ENCODE measurements at places on chromosomes 4 and X. TPM values are rescaled to one million over a fixed set of nuclear protein-coding genes. Genes with fewer than 3 reads are reported as not detected.

The CTAG1A gene
- total RNA-seq: not detected

The PTTG2 gene
- not detected for total RNA-seq

The PABPC4L gene
- total RNA-seq: 0.11 TPM

The SNX12 gene
- 94.2 TPM for total RNA-seq

The MPP1 gene
- total RNA-seq: 7.9 TPM

The MAGEA10 gene
- 0.13 TPM for total RNA-seq

The AMOT gene
- total RNA-seq: 11.2 TPM

The DOCK11 gene
- total RNA-seq: 5.9 TPM

The PRRG3 gene
- total RNA-seq: not detected

The HSFX2 gene
- total RNA-seq: not detected

The RAB40A gene
- 0.05 TPM for total RNA-seq

The FGG gene
- 0.45 TPM for total RNA-seq

The IL1RAPL1 gene
- total RNA-seq: 0.53 TPM

The COL4A6 gene
- not detected for total RNA-seq

The FUNDC1 gene
- 27.2 TPM for total RNA-seq

The TLR7 gene
- total RNA-seq: not detected

The MUC7 gene
- 0.69 TPM for total RNA-seq

The GPRASP3 gene
- total RNA-seq: 1.5 TPM

The ANKRD50 gene
- total RNA-seq: 13.0 TPM

The TCP11X2 gene
- total RNA-seq: not detected

The ERCC6L gene
- total RNA-seq: 5.8 TPM
